ENCODE measurements at places on chromosomes 11 and 22.
A peak's percentile ranks its signal among the peaks of the same experiment; 100 is the strongest.

- no peak for DNase-seq
These were observed 449.9 kb downstream of the OPCML start for GRCh38 chr11:133082453-133082781.

GRCh38 chr11:81658722-81659121, 1074.9 kb downstream of the FAM181B start:
- no peak for DNase-seq

DNA sequence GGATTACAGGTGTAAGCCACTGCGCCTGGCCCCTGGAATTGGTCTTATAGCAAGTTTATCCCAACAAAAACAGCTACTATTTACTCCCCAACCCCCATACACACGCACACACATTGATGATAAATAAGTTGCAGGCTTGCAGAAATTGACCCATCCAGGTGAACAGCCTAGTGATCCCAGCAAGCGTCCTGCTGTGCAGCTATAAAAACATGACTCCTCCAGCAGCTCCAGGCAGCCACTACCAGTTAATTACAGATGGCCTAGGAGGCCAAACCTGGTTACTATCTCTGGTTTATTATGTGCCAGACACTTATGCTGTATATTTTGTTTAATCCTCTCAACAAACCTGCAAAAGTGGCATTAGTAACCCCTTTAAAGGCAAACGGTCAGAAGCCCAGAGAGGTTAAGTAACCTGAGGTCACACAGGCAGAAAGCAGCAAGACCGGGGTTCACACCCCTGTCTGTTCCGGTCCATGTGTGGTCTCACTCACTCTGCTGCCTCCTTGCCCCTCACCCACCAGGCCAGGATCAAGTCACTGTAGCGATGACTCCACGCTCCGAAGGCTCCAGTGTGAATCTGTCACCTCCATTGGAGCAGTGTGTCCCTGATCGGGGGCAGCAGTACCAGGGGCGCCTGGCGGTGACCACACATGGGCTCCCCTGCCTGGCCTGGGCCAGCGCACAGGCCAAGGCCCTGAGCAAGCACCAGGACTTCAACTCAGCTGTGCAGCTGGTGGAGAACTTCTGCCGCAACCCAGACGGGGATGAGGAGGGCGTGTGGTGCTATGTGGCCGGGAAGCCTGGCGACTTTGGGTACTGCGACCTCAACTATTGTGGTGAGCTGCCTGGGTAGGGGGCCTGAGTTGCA, 6.6 kb downstream of the F2 start:
- no peak for DNase-seq

DNA sequence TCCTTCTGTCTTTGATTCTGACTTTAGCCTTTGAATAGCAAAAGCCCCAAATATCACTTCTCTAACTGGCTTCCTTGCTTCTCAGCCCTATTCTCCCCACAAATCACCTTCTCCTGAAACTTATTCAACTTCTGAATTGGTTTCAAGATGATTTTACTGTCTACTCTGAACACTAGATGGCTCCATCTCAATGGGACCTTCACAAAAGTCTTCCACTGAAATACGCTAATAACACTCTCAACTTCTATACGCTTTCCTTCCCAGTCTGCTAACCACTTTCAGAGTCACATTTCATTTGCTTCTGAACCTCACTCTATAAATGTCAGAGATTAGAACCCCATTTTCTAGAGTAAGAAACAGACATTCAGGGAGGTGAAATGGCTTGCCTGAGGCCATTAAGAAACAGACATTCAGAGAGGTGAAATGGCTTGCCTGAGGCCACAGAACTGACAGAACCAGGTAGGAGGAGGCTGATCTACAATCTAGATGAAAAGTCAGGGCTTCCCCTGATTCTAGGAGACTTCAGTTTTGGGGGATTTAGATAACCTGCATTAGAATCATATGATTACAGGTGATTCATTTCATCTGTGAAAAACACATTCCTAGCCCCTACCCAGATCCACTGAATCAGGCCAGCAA, 20.6 kb downstream of the MORC2 start:
- peak; percentile 18 for DNase-seq

GRCh38 chr11:8871962-8872361, 39.0 kb upstream of the AKIP1 start:
- no peak for DNase-seq

DNA sequence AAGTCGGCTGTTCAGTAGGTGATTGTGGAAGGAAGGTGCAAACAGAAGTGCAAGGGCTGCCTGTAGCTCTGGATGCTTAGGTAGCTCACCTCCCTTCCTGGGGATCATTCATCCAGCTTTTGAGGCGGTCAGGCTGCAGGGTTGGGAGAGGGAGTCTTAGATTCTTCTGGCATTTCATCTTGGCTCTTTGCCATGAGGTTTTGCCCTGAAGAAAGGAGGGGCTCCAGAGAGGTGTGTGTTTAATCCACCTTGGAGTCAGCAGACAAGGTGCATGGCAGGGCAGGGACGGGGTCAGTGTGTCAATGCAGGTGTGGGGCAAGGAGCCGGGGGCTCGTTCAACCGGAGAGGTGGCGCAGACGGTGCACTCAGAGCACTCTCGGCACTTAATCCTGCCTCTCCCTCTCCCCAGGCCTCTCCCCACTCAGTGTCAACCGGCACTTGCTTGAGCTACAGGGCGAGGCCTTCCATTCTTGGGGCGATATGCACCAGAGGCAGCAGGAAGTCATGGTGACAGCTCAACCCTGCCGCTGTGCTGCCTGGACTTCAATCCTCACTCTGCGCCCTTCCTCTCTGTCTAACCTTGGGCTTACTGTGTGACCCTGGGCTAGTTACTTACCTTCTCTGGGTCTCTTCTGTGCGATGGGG, 7.2 kb downstream of the ADAMTS15 start:
- DNase-seq: no peak

DNA sequence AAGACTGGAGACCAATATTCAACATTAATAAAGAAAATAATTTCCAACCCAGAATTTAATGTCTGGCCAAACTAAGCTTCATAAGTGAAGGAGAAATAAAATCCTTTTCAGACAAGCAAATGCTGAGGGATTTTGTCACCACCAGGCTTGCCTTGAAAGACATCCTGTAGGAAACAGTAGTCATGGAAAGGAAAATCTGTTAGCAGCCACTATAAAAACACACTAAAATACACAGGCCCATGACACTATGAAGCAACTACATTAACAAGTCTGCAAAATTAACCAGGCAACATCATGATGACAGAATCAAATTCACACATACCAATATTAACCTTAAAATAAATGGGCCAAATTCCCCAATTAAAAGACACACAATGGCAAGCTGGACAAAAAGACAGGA, 2.4 kb upstream of the CASP4 start:
- DNase-seq: no peak
